Spinal cord (tissue), 10 donors: ENCODE measurements at places on chromosomes 2 and 18. TPM values are rescaled to one million over a fixed set of nuclear protein-coding genes. Genes with fewer than 3 reads are reported as not detected.

FHOD3 gene
- 52.3 TPM for polyA plus RNA-seq

LOXHD1 gene
- polyA plus RNA-seq, result 0.29 TPM

TSPYL6 gene
- 0.50 TPM for polyA plus RNA-seq

IL1RL1 gene
- polyA plus RNA-seq, result not detected

RANBP2 gene
- polyA plus RNA-seq, result 38.6 TPM

CFAP65 gene
- 5.3 TPM for polyA plus RNA-seq

REEP1 gene
- polyA plus RNA-seq, result 110 TPM

SGPP2 gene
- 5.2 TPM for polyA plus RNA-seq

PTPN4 gene
- 16.8 TPM for polyA plus RNA-seq

COL3A1 gene
- 797 TPM for polyA plus RNA-seq

PIEZO2 gene
- polyA plus RNA-seq, result 14.6 TPM

ASB18 gene
- polyA plus RNA-seq, result 0.06 TPM

AKAIN1 gene
- polyA plus RNA-seq, result 2.8 TPM

LYG2 gene
- 0.33 TPM for polyA plus RNA-seq
